ENCODE measurements at places on chromosomes 1 and 21. TPM values are rescaled to one million over a fixed set of nuclear protein-coding genes. Genes with fewer than 3 reads are reported as not detected.

The CEPT1 gene
- total RNA-seq = 51.3 TPM

The GSTM5 gene
- total RNA-seq = 2.9 TPM

The MCOLN2 gene
- total RNA-seq = 0.29 TPM

The NEGR1 gene
- total RNA-seq = 12.3 TPM

The CD160 gene
- not detected for total RNA-seq

The ATP6V1G3 gene
- not detected for total RNA-seq

The CD34 gene
- total RNA-seq = 30.2 TPM

The TMEM69 gene
- total RNA-seq = 30.9 TPM

The FLG2 gene
- not detected for total RNA-seq

The ADCY10 gene
- total RNA-seq = not detected

The SPOCD1 gene
- 0.22 TPM for total RNA-seq

The SH3D21 gene
- total RNA-seq = 25.1 TPM

The LDLRAD1 gene
- total RNA-seq = not detected

The BCL10 gene
- 14.1 TPM for total RNA-seq

DNA sequence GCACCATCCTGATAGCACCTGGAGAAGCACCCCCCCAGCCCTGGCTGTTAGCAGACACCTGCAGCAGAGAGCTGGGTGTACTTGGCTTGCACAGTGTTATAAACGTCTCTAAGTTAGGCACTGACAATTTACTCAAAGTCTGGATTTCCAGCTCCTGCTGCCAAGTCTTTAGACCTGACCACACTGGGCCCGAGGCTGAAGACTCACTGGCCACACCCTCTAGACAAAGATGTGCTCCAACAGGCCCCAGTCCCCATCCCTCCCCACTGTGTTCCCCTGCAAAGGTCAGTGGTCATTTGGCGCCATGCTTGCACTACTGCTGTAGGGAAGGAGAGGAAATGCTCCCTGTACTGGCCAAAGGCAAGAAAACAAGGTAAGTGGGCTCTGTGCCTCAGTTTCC is 31.1 kb downstream of the PADI6 start:
- no peak for DNase-seq

DNA sequence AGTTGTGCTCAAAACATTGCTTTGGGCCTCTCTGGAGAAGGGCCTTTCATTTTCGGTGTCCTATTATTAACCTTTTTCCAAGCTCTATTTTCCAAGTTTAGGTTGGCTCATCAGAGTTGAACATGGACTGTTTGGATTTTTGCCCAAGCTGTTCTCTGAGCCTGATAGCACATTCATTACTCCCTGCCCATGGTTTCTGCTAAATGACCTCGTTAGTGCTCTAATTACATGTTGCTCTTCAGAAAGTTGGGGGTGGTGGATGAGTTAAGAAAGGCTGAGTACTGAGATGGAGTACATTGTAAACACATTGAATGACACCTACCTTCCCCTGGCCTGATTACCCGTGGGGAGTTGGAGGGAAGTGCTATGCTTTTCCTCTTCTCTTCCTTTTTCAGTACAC is 38.9 kb downstream of the LMO4 start:
- DNase-seq = no peak

GRCh38 chr1:112704391-112704933 is 2.5 kb downstream of the RHOC start:
- no peak for DNase-seq

DNA sequence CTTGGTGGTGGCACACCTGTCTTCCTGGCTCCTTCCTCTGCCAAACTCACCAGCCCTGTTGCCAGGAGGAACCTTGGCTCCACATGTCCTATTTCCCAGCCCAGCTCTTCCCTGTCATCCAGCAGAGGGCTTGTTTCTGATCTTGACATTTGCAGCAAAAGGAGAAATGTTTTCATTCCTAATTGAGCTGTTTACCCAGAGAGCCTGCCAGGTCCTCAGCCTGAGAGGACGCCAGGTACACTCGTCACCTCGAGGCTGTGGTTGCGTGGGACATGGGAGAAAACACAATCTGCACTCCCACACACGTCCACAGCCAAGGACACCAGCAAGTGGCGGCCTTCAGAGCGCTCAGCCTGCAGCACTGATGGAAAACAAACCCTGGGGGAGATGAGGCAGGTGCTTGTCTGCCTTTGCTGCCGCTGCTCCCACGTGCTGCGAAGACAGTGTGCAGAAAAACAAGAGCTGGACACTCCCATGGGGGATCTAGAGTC is 132.8 kb upstream of the CD34 start:
- DNase-seq = peak; percentile 84

- no peak for DNase-seq
Observed at GRCh38 chr1:13823936-13824335, 123.9 kb downstream of the PRDM2 start.

GRCh38 chr1:56890229-56890628 is 35.6 kb downstream of the C8A start:
- DNase-seq = no peak

GRCh38 chr1:111247125-111247838 is 19.8 kb downstream of the CHI3L2 start:
- no peak for DNase-seq

GRCh38 chr21:45536301-45537081 is 5.7 kb downstream of the SLC19A1 start:
- DNase-seq = peak; percentile 1

DNA sequence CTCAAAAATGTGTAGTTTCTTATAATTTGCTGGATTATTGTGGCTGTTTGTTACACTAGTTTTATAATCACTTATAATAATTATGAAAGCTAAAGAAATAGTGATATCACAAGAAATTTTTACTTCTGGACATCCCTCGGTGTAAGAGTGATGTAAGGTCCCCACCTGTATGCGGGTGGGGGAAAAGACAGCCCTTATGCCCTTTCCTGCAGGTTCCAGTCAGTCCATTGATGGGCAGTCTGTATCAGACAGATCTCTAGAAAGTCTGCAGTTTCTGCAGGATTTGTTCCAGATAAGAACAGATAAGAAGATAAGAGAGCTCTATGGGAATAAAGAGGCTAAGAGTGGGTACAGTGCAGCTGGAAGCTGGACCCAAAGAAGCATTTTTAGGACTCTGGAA is 89.3 kb downstream of the NTNG1 start:
- no peak for DNase-seq

GRCh38 chr1:87678266-87678665 is 349.6 kb downstream of the LMO4 start:
- no peak for DNase-seq

- DNase-seq = no peak
Observed at GRCh38 chr1:111921948-111922347, 67.5 kb downstream of the KCND3 start.

Data from thyroid gland (tissue), 4 donors.